ENCODE measurements at places on chromosomes 1 and 21. TPM values are rescaled to one million over a fixed set of nuclear protein-coding genes. Genes with fewer than 3 reads are reported as not detected.

DNA sequence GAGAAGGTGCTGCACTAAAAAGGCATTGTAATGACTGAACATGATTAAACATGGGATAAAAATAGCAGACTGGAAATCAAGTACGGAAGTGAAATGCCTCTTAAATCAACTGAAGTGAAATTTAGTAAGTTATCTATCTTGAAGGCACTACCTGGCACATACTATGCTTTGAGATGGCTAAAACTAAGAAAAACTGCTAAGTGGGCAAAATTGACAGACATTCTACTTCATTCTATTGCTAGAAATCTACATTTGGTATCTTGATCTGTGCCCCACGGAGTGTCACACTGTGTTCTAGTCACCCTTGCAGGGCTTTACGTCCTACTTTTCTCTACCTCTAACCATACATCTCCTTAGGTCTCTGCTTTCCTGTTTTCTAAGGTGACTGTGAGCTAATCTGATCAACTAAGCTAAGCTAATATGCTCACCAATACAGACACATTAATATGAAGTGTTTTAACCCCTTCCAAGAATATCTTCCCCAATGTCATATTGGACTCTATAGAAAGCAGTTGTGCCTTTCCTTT lies 4.1 kb downstream of the PDC start:
- no peak for DNase-seq

Gene LHX4
- total RNA-seq = 0.16 TPM

Gene ARHGEF19
- 2.8 TPM for total RNA-seq

- DNase-seq = no peak
Measured at GRCh38 chr21:45338311-45339017, 50.8 kb upstream of the POFUT2 start.

- DNase-seq = peak; percentile 73
Measured at GRCh38 chr1:214557952-214558735, 6.7 kb upstream of the PTPN14 start.

Gene ZBTB8B
- not detected for total RNA-seq

Gene HSPG2
- total RNA-seq = 164 TPM

DNA sequence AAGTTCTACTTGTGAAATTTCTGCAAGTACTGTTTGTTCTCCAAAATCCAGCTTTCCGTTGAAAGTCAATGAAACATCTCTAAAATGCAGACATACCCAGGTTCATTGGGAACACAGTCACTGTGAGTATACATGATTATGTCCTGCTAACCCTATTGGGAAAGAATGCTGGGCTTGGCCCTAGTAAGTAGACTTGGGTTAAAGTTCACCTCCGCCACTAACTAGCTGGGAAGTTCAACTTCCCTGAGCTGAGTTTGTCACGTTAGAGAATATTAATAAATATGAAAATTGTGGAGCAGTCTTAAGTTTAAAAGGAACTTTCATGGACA lies 10.5 kb upstream of the PGD start:
- DNase-seq = no peak

DNA sequence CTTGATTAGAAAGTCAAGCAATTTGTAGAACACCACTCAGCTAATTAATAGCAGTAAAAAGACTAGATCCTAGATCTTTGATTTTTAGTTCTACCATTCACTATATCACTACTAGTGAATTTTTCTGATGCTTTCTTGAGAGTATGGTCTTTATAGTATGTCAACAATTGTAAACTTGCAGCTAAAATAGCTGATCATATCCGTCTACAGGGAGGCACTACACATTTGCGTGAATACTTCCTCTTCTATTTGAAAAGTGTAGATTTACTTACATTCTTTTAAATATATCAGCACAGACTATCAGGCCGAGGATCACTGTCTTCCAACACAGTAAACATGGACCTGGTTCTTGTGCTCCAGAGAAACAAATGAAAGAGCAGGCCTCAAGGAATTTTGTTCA lies 18.6 kb upstream of the PTPRC start:
- DNase-seq = no peak

Gene FAM177B
- not detected for total RNA-seq

Gene ESRRG
- total RNA-seq = 0.18 TPM

Gene CTSS
- 31.6 TPM for total RNA-seq
